ENCODE measurements at places on chromosomes 2 and 18. TPM values are rescaled to one million over a fixed set of nuclear protein-coding genes. Genes with fewer than 3 reads are reported as not detected.

Gene PID1
- total RNA-seq: not detected

Gene CFC1
- total RNA-seq: 1.2 TPM

Gene GPR39
- 0.62 TPM for total RNA-seq

Gene IL1F10
- not detected for total RNA-seq

Gene FEV
- 0.56 TPM for total RNA-seq

Gene NDC80
- total RNA-seq: 8.6 TPM

Gene KDM3A
- 63.9 TPM for total RNA-seq

Gene GDF7
- 11.2 TPM for total RNA-seq

Gene SERPINB4
- total RNA-seq: 0.41 TPM

Gene MOGAT1
- total RNA-seq: 0.26 TPM

Gene SAG
- total RNA-seq: not detected

Gene IGFBP2
- 1,170 TPM for total RNA-seq

Gene TTN
- 3.8 TPM for total RNA-seq

Gene ARMC9
- 18.3 TPM for total RNA-seq

Gene LRP1B
- total RNA-seq: 1.4 TPM

Gene SERPINB3
- not detected for total RNA-seq

Gene ZEB2
- total RNA-seq: 109 TPM

Gene PRKAG3
- not detected for total RNA-seq

Gene TRIM43
- not detected for total RNA-seq

Gene LYPD6B
- 4.8 TPM for total RNA-seq

Gene CFAP210
- total RNA-seq: 0.41 TPM

Gene CCDC85A
- 16.4 TPM for total RNA-seq

Gene PDE6D
- total RNA-seq: 29.3 TPM

Gene FAM124B
- 269 TPM for total RNA-seq

Gene CDH20
- not detected for total RNA-seq

Gene FAM110C
- 0.08 TPM for total RNA-seq

Gene NEUROD1
- not detected for total RNA-seq

Gene TCF23
- not detected for total RNA-seq

Gene HTR2B
- 0.80 TPM for total RNA-seq

Gene RPRM
- 6.4 TPM for total RNA-seq

Gene PRSS56
- total RNA-seq: not detected

Gene GREB1L
- 105 TPM for total RNA-seq

Gene ASXL3
- 7.2 TPM for total RNA-seq

Gene ACTG2
- total RNA-seq: 8.3 TPM

Gene ANO7
- 16.1 TPM for total RNA-seq

Gene PHOSPHO2
- total RNA-seq: 10.5 TPM

Gene NEU2
- not detected for total RNA-seq

Gene PXDN
- 521 TPM for total RNA-seq

Gene TNFRSF11A
- 89.9 TPM for total RNA-seq

Gene CFC1B
- total RNA-seq: not detected

Measured in endothelial cell (in vitro differentiated cells).